ENCODE measurements at places on chromosomes 2 and 18.

DNA sequence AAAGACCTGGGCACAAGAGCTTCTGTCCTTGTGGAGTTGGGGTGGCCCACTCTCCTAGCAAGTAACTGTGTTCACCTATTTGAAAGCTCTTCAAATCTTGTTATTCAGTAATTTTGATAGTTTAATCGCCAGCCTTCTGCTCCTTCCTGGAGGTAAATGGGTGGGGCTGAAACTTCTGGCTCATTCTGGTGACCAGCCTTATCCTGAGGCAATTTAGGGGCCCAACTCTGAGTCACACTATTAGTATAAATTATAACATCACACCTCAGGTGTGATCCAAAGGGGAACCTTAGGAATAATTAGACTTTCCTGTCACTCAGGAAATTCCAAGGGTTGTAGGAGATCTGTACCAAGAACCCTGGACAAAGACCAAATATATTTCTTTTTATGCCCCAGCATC, 255.8 kb upstream of the RGPD4 start:
- DNase-seq, result no peak

GRCh38 chr2:215015421-215015820, 123.0 kb downstream of the ABCA12 start:
- no peak for DNase-seq

- peak; percentile 86 for DNase-seq
Observed at GRCh38 chr18:77106331-77106730, 26.3 kb downstream of the MBP start.

DNA sequence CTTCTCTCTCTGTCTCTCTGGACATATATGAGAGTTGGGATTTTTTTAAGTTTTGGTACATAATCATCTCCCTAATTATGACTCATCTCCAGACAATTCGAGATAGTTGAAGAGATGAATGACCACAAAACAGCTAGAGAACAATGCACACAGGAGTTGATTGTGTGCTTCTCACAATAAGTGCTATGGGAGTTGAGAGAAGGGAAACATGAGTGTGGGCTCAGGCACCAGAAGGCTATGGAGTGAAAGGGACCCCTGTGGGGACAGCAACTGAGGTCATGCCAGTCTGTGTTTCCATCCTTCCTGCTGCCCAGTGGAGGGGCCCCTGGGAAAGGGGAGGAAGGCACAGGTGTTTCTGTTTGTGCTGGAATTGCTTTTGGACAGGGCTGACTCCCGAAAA, 6.5 kb upstream of the YWHAQ start:
- DNase-seq, result no peak

DNA sequence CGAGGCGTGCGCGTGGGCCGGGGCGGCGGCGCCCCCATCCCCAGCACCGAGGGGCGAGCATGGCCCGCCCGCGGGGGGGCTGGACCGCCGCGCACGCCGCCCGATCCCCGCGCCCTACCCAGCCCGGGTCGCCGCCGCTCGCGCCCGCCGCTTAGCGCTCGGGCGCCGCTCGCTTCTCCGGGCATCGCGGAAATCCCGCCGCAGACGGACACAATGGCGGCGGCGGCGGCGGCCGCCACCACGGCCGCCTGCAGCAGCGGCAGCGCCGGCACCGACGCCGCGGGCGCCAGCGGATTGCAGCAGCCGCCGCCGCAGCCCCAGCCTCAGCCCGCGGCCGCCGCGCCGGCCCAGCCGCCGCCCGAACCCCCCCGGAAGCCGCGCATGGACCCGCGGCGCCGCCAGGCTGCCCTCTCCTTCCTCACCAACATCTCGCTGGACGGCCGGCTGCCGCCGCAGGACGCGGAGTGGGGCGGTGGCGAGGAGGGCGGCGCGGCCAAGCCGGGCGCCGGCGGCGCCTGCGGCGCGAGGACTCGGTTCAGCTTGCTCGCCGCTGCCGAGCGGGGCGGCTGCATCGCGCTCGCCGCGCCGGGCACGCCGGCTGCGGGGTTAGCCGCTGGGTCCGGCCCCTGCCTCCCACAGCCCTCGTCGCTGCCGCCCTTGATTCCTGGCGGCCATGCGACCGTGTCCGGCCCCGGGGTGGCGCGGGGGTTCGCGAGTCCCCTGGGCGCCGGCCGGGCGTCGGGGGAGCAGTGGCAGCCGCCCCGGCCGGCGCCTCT, 453 bp downstream of the CABLES1 start:
- no peak for DNase-seq

DNA sequence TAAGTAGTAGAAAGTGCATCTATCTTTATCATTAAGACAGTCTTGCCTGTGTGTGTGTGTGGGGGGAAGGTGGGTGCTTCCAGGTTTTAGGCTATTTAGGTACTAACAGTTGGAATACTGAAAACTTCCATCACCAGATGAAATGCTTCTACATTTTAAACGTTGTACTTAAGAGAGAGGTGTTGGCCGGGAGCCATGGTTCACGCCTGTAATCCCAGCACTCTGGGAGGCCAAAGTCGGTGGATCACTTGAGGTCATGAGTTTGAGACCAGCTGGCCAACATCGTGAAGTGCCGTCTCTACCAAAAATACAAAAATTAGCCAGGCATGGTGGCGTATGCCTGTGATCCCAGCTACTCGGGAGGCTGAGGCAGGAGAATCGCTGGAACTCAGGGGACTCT, 4.0 kb downstream of the NETO1 start:
- DNase-seq, result no peak

DNA sequence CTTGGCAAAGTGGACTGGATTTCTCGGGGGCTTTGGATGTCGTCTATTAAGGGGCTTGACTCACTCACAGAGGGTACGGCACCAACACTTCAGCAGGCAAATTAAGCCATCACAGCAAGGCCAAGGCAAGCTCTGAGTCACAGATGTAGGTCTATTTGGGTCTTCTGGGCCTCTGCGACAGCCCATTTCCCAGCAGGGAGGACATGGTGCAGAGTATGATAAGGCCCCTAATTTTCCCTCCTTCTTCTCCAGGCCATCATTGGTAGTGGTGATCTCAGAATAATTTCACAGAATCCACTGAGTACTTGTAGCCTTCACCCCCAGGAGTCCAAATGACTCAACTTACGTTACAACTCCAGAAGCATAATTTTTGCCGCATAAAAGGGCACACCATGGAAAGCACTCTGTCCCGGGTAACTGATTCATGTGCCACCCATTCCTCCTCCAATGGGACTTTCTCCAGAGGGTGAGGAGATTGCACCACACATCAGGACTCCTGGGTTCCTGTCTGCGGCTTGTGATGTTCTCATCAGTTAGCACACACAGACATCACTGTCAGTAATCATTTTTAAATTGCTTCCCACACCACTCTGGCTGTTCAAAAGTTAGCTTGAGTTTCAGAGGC, 164.9 kb downstream of the TXNL1 start:
- DNase-seq, result no peak

DNA sequence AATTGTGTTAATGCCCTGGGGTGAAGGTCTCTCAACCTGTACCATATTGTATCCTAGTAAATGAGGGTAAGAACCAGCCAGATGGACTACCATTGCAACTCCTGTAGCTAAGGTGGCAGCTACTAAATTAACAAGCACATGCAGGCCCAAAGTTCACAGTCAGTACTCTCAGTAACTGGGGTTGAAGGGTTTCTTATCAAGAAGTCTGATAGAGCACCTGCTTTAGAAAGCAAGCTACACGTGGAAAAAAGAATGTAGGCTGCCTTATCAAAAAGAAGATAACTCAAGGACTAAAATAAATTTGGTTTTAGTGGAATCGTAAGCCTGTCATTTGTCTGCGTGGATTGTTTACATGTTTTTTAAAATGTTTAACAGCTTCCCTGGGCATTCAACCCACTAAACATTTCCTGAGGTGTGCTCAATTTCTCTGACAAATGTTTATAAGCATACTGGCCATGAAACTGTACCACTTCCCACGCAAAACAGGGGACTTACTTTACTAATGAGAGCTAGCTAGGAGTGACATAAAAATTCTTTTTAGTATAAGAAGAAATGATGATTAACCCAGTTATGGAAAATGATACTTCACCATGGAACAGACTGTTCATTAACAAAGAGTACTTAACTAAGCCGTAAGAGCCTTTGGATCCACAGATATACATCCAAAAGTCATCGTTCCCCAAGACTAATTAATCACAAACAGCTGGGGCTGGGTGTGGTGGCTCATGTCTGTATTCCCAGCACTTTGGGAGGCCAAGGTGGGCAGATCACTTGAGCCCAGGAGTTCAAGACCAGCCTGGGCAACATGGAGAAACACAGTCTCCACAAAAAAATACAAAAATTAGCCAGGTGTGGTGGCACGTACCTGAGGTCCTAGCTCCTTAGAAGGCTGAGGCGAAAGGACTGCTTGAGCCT, 36.5 kb downstream of the LPIN2 start:
- no peak for DNase-seq

DNA sequence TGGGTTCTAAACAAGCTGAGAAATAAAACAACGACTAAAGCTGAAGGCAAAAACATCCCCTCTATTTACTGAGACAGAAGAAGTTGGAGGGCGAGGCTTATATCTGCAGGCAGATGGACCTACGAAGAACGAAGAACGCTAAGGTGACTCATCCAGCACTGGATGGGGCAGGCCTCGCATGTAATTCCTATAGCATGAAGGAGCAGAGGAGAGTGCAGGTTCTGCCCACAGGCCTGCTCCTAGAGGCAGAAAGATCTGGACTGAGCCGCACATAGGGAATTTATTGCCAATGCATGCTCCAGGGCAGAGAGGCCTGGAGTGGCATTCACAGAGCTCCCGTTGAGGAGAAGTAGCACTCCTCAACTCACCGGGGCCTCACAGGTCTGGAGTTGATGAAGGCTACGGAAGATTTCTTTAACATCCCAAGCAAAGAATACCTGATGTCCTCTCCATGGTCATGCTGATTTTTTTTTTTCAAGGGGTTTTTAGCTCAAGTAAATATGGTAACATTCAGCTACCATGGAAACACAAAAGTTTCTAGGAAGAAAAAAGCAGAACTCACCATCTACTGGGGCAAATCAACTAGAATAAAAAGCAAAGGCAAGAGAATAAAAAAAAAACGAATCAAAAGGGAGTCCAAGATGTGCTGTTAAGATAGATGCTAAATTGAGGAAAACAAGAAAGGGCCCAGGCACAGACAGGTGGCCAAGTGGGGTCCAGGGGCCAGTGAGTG, 10.4 kb upstream of the METTL21A start:
- no peak for DNase-seq

DNA sequence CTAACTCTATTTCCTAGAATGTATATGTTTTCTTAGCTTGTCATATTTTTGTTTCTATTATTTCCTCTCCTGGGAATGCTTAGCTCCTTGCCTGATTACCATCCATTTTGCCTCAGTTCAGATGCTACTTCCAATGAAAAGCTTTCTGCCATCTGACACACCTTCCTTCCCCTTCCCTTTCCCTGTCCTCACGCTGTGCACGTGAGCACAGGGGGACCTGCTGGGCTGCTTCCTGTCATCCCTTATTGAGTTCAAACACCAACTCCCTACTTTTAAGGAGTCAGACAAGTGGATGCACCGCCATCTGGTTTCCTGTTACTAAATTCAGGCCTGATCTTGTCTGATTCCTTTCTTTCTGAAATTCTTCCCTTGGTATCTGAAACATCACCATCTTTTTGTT, 2.4 kb upstream of the INO80C start:
- DNase-seq, result no peak

DNA sequence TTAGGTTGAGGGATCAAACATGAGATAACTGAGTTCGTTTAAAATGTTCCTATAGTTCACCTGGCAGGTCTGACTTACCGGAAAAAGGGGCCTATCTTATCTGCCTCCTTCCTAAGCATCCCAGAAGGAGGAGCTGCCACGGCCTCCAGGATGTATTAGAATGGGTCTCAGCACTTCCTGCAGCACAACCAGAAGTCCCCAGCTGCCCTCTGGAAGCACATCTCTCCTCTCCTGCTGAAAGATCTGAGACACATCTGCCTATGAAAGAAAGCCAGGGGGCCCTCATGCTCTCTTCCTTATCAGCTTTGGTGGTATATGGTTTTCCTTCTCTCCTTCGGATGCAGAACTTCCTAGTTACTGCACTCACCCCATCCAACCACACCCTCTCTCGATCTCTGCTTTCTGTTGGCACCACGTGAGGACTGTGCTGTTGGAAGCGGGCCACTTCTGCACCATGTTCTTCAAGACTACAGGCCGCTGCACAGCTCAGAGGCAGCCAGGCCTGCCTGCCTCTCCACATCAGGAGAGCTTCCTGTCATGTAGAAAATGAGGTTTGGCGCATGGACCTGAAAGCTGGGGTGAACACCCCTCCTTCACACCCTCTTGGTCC, 6.5 kb downstream of the IGFBP5 start:
- no peak for DNase-seq

- no peak for DNase-seq
Observed at GRCh38 chr2:186925514-186925913, 76.5 kb upstream of the ZSWIM2 start.

DNA sequence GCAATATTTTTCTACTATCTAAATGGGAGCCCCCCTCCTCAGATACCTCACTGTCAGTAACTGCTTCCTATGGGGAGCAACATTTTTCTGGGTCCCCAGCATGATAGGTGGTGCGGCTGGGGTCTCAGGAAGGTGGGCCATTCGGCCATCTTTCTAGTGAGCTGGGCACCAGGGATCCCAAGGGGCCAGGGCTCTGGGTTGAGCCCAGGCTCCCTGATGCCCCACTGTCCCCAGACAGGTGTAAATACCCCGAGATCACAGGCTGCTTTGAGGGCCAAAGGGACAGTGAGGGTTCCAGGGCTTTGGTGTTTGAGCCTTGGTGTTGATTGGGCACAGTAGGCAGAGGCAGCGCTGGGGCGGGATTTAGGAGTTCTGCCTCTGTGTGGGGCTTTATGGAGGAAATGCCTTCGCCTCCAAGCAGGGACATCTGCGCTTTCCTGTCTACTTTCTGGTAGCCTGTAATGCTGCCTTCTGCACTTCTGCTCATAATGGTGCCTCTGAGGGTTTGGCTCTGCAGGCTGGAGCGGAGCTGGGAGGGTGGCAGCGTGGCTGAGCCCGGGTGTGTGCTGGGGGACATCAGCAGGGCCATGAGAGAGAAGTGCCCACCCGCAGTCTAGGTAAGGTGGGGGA, 5.3 kb downstream of the ITM2C start:
- DNase-seq, result no peak

GRCh38 chr2:148613231-148614013, 31.1 kb upstream of the EPC2 start:
- DNase-seq, result no peak

GRCh38 chr18:77108001-77108692, 24.4 kb downstream of the MBP start:
- no peak for DNase-seq

DNA sequence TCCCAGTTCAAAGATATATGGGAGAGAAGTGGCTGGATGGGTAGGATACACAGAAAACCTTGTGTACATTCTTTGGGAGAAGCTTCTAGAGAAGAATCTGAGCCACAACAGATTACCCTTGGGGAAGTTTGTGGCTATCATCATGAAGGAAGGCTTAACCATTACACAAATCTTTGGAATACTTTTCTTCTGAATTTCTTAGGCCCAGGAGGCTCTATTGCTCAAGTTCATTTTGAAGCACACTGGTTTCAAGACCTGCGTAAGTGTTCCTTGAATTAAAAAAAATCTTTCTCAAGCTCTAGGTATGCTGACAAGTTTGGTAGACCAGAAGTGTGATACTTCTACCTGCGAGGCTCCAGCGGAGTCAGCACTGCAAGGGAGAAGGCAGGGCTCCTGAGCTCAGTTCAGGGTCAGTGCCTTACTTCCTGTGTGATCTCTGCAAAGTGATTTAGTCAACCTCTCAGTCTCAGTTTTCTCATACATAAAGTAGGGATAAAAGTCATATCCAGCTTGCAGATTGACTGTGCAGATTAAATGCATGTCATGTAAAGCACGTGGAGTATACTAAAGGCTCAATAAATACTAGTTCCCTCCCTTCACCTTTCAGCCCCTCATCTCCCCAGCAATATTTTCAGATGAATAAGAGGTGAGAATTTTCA, 438.6 kb downstream of the DLGAP1 start:
- DNase-seq, result no peak
